Inflammatory macrophage treated with lipopolysaccharide for 1 hour (primary cell): ENCODE measurements at places on chromosomes 1 and 21.

DNA sequence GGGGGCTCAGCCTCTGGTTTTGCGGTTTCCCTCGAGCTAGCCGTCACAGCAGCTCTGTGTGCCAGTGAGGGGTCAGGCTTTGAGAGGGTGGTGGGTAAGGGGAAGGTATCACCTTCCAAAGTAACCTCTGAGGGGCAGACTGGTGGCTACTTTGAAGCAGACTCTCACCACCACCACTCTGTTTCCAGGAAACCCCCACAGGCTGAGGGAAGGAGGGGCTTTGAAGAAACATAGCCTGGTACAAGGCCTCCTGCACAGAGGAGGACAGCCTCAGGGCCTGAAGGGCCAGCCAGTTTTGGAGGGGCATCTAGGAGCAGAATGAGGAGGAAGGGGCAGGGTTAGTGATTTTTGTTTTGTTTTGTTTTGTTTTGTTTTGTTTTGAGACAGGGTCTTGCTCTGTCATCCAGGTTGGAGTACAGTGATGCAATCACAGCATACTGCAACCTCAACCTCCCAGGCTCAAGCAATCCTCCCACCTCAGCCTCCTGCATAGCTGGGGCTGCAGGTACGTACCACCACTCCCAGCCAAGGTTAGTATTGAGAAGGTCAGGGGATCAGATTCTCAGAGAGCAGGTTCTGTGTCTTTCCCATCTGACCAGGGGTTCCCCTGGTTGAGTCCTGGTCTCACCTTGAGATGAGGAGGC is 17.2 kb upstream of the ZNF683 start:
- DNase-seq: no peak

DNA sequence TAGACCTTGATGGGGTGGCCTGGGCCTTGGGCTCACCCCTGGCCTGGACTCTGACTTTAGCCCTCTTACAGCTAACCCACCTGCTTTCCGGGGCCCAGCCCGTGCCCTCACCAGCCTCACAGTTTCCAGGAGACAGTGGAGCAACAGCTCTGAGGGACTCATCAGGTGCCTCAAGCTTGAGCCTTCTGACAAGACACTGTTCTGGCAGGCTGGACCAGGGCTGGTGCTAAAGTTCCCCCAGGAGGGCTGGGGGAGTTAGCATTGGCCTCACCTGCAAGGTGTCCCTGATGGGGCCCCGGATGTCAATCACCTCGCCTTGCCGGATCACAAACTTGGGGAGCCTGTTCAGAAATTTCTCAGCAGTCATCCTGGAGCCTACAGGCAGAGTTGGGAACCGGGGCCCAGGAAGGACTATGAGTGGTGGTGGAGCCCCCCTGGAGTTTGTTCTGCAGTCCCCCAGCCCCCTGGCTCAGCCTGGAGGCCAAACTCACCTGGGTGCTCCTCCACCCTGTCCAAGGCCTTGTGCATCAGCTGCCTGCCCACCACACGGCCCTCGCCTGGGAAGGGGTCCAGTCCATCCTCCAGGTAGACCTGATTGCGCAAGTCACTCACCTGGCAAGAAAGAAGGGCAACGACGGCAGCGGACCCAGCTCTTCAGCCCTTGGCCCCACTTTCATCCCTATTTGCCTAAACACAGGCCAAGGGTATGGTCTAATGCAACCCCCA is 4.1 kb downstream of the SH3BGRL3 start:
- DNase-seq: no peak

GRCh38 chr1:68938051-68938666 is 441.3 kb upstream of the DEPDC1 start:
- DNase-seq: no peak

DNA sequence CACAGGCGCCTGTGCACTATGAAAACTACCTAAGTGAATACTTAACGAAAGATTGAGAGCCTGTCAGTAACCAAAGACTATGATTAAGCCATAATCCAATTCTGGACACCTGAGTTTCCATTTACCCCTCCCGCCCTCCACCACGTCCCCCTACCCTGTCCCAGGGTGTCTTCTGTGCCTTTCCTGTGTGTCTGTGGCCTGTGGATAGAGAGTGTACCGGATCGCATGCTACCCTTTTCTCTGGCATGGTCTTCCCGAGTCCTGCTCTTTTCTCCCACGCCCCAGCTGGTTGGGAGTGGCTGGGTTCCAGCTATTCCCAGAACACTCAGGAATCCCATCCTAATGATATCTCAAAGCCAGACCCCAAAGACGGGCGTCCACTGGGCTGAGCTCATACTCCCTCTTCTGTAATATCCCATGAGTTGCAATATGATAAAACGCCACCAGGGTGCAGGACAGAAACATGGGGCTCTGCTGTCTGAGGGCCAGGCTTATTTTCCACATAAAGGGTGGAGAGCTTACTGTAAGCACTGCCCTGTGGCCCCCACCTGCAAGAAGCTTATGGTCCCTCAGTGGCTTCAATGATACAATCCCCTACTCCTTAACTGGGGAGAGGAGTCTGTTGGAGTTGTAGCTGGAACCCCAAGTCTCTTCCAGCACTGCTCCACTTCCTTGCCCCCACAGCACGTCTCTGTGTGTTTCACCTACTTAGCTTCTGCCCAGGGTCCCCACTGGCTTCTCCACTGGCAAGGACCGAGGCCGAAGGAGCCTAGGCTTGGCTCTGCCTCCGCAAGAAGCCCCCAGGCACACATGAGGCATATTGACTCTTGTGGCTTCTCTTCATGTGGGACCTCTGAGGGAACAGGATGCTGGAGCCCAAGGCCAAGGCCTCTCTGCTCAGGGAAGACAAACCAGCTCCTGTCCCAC is 17.6 kb upstream of the ALX3 start:
- DNase-seq: peak; percentile 40

DNA sequence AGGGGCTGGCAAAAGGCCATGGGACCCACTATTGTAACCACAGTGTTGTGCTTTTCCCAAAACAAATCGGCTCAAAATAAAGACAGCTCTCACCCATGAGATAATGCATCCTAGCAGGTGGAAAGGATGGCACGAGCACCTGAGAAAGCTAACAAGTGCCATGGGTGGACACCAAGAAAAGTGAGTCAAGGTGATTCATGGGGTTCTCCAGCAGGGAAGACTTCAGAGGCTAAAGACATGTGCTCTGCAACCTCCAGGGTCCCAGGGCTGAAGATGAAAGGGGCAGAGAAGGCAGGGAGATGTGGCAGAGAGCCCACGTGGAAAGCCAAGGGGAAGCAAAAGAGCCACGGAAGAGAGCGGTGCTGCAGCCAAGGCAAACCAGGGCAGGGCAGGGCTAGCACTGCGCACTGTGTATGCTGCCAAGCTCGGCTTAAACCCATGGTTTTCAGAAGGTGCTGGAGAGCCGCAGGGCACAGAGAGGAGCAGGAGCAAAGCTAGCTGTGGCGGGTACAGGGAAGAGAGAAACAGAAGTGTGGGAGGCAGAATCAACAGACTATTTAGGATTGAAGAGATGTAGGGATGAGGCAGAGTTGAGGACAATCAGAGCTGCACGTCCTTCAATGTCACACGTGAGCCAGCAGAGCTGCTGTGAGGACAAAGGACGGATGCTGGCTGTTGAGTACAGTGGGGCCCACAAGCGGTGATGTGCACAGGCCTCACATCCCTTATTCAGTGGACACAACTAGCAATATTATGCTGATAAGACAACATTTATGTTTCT is 41.8 kb upstream of the C1orf198 start:
- no peak for DNase-seq

DNA sequence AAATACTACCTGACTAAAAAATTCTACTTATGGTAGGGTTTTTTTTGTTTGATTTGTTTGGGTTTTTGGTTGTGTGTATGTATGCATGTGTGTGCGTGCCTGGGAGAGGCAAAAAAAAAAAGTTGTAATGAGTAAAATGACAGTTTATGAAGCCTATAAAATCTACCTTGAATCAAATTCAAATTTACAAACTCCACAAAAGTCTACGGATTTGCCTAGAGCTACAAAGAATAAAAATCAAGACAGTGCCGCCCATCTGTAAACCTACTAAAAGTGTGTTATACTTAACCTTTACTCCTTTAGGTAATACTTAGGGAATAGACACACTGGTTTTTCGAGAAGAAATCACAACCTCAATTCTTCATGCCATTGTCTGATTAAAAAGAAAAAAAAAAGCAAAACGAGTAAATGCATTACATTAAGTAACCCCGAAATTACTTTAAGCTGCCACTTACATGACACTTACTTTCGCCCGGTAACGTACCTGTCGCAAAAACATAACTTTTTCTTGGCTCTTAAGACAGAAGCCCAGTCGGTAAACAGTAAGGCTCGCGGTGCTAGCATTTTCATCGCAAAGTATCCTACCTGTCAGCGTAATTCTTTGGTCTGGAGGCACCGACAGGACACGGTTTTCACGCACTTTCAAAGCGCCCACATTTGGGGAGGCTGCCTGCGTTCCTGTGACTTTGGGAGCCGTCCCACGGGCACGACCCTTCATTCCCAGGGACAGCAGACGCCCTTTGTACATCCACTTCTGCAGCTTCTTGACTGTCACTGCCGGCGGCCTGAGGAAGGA is 951 bp downstream of the SYDE2 start:
- DNase-seq: no peak

- DNase-seq: no peak
These were observed 70.6 kb downstream of the TMEM53 start for GRCh38 chr1:44603718-44604117.

DNA sequence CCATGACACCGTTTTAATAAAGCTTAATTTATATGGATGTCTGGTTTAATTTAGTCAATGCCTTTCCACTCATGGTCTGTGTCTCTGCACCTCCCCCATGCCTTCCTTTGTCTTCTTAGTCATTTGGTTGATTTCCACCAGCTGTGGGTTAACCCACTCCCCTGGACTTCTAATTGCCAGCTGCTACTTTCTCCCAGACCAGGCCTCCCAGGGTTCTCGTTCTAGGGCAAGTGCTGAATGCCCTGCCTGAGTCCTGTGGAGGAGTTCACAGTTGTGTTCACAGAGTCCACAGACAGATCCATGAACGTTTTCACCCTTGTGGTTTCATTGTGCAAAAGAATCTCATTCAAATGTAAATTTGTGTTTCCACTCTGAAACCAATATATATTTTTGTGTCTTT is 243.4 kb downstream of the NUF2 start:
- DNase-seq: no peak

DNA sequence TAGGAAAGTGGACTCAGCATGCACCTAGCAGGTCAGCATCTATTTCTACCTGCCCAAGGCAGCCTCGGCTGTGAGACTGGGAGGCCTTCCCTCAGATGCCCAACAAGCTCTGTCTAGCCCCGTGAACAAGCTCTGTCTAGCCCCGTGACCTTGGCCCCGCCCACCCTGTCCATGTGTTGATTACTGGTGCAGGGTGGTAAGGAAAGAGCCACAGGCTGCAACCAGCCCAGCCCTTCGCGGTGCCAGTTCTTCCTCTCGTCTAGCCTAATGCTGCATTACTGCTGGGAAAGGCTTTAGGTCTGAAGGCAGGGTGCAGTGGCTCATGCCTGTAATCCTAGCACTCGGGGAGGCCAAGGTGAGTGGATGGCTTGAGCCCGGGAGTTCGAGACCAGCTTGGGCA is 2.2 kb downstream of the GPR153 start:
- no peak for DNase-seq

DNA sequence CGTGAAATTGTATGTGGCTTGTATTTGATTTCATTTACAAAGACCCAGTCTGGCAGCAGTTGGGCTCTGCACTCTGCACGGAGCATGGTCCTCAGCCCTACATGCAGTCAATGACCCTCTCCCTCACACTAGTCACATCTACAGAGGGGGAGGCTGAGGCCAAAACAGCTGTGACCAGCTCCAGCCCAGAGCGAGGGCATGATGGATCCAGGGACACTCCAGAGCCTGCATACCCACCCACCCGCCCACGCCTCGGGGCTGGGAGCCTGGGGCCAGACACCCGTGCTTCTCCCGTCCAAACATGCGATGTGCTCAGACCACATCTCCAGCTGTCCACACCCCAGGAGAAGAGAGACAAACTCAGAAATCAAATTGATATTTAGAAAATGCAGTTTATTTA is 14.0 kb upstream of the PRDM16 start:
- DNase-seq: no peak

DNA sequence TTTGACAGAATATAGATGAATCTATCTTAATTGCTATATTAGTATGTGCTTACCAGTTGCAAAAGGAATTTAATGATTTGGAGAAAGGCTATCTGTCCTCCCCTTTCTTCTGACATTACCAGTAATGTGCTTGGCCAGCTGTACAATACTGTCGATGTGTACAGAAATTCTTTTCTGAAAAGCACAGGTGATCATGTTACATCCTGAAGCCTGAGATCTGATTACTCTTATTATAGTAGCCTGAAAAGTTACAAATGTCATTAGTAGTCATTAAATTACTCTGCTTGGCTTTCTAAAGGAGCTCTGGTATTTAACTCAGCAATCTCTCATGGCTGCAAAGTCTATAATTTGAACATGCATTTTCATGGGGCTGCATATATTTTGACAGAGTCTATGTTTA is 209.8 kb downstream of the PTPRC start:
- no peak for DNase-seq

GRCh38 chr1:228259368-228259894 is 51.6 kb downstream of the OBSCN start:
- DNase-seq: no peak

- DNase-seq: no peak
These were observed 4.0 kb downstream of the S100A7A start for GRCh38 chr1:153420306-153420705.

GRCh38 chr1:157153746-157154145 is 15.6 kb upstream of the ETV3 start:
- no peak for DNase-seq

DNA sequence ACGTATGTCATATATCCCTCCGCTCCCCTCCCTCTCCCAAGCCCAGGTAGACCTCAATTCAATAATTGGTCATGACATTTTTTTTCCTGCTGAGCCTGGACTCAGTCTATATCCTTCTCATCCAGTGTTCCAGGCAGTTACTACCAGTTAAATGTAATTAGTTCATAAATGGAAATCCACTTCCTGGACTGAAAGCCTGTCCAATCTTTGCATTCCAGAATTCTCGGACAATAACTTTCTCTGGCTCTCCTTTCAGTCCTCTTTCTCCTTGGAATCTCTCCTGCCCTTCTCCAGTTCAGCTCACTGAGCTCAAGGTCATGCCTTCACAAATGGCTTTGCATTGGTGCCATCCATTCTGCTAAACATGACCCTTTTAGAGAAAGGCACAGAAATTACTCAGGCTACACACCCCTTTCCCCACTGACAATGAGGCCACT is 34.8 kb downstream of the VWA5B1 start:
- no peak for DNase-seq

DNA sequence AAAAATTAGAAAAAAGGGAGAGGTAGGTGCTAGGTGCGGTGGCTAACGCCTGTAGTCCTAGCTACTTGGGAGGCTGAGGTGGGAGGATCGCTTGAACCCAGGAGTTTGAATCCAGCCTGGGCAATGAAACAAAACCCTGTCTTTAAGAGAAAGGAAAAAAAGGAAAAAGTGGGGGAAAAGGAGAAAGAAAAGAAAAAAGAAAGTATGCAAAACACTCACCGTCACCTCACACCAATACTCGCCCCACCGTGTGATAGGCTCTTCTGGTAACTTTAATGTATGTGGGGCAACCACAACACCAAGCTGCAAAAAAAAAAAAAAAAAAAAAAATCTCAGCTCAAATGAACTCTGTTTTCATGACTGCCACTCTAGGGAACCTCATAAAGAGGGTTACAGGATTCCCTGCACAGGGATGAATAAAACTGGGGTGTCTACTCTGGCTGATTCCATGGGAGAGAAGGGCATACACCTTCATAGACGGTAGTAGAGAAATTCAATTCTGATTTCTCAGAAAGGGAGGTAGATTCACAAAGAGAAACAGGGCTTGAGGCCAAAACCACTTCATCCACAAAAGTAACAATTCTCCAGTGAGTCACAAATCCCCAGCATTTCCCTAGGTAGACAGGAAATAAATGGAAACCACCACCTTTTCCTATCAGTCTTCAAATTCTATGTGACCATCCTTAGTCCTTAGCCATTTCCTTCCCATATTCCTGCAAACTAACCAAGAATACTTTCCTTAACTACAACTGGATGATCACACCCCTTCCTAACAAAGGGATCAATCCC is 2.5 kb downstream of the MRPL9 start:
- DNase-seq: no peak
